Ureter (tissue), 1 donor: ENCODE measurements at places on chromosomes 12 and 14.
A peak's percentile ranks its signal among the peaks of the same experiment; 100 is the strongest.

- no peak for DNase-seq
Measured at GRCh38 chr12:103933237-103933636, 3.0 kb downstream of the HSP90B1 start.

- no peak for DNase-seq
Measured at GRCh38 chr14:38964630-38965029, 138.4 kb downstream of the SEC23A start.

GRCh38 chr12:45260104-45260815 is 44.4 kb downstream of the ANO6 start:
- DNase-seq, result peak; percentile 45

DNA sequence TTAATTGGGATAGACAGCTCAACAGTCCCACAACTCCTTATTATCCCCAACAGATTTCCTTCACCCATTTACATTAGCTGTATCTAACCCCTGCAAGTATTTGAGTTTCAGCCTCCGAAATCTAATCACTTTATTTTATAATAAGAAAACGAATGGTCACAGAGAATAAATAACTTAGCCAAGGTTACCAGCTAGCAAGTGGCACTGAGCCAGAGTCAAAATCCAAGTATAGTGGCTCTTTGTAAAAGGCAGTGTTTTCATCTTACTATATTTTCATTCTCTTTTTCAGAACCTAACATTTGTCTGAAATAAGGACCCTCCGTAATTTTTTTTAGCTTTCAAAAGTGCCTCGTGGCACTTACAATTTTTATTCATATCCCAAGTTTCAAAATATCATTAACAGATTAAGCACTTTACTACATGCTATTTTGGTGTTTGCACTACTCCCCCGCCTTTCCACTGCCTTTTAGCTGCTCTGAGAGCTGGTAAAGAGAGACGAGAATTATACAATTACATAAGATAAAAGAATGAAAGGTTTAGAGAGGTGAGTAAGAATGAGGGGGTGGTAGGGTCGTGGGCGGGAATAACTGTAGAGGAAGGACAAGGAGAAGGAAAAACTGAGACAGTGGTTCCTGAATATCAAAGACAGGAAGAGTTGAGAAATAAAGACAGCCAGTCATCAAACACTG is 3.7 kb upstream of the USP15 start:
- DNase-seq, result no peak

GRCh38 chr14:51784466-51784865 is 75.9 kb upstream of the GNG2 start:
- no peak for DNase-seq

- DNase-seq, result no peak
Measured at GRCh38 chr12:694734-695503, 31.7 kb upstream of the NINJ2 start.

DNA sequence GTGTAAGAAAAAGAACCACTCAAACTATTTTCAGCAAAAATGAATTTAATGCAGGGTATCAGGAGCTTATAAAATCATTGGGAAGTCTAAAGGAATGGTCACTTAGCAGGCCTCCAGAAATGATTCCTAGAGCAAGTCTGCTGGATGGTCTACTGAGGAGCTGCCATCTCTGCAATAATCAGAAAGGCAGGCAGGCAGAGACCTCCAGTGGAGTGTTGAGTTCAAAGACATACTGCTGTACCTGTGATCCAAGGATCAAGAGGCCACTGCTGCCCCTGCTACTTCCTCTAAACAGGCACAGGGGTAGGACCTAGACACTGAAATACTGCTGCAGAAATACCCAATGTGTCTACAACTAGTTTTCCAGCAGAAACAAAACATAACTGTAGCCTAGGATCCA is 14.5 kb upstream of the KICS2 start:
- no peak for DNase-seq

DNA sequence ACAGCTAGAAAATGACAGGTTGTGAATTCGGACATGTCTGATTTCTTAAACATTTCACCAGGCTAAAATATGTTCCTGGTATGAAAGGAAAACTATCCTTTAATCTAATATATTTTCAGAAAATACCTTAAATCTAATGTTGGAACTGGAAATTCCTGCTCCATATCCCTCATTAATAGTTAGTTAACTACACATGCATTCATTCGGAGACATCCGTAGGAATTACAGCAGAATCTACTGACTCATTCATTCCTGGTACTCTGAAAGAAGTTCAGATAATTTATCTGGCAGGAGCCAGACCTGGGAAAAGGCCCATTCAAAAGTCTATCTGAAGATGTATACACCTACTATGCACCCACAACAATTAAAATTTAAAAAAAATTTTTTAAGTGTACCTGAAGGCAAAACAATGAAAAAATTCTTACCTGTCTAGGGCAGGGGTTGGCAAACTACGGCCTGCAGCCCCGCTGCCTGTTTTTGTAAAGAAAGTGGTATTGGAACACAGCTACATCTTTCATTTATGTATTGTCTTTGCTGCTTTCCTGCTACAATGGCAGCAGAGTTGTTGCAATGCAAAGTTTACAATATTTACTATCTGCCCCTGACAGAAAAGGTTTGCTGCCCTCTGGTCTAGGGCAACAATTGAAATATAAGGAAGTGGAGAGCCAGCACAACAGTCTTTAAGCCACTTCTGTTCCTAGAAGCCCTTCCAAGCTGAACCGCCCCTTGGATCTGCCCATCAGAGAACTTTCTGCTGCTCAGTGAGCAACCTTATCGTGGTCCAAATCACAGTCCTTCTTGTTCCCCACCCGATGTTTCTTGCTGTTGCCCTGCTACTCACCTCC is 17.9 kb upstream of the NFYB start:
- no peak for DNase-seq

DNA sequence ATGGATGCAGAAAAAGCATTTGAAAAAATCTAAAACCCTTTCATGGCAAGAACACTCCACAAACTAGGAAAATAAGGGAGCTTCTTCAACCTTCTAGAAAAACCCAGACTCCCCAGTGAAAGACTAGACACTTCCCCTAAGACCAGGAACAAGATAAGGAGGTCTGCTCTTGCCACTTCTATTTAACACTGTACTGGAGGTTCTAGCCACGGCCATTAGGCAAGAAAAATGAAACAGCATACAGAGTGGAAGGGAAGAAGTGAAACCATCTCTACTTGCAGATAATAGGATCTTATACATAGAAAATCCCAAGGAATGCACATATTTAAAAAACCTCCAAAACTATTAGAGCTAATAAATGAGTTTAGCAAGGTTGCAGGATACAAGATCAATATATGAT is 42.3 kb downstream of the CHGA start:
- DNase-seq, result no peak

DNA sequence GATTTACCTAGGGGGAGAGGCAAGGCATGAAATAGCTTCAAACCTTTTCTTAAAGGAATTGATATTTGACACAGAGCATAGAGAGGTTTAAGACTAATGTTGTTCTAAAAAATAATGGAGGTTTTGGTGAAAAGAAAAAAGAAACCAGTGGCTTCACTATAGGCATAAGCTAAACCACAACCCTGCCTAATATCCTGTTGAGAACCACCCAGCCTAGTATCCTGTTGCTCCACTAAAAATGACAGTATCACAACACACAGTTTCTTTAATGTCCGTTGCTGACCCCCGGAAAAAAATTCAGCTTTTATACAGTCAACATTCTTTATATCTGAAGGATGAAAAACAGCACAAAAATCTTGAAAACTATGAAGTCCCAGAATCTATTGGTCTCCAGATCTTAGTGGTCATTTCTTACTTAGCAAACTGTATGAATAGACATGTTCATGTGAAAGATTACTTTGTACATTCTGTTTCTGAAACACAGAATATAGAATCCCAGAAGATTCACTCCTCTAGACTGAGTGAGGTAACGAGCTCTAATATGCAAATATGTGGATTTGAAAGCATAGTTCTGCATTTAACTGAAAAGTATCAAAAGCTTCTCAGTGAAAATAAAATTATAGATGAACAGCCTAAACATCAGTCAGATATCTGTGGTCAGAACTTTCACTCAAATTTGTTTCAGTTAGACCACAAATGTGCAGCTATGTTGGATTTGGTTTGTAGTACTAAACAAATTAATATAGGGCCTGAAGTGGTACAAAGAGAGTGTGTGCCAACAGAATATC is 40.5 kb downstream of the GALC start:
- no peak for DNase-seq

DNA sequence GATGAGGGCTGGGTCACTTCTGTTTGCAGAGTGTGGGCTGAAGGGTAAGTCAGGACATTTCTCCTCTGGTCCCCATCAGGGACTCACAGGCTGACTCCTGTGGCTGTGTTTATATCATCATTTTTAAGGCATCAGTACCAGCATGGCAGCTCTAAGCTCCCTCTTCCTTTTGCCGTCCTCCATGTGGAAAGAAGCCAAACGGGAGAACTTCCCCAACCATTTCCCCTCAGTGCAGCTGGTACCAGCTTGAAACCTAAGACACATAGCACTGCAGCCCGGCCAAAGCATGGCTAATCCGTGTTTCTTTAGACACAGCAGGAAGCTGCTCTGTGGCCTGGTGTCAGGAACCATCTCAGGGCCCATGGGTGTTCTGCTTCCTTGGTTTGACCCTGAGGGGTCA is 31.9 kb upstream of the ATP2A2 start:
- no peak for DNase-seq

DNA sequence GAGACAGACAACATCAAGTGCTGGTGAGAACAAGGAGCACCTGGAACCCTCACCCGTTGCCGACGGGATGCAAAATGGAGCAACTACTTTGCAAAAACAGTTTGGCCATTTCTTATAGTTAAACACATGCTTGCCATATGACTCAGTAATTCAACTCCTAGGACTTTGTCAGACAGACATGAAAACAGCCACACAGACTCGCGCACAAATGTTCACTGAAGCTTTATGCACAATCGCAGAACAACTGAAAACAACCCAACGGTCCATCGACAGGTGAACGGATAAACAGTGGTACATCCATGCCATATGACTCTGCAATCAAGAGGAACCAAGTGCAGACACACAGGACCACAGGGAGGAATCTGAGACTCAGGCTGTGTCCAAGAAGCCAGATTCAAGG is 30.8 kb downstream of the NCOR2 start:
- DNase-seq, result no peak

DNA sequence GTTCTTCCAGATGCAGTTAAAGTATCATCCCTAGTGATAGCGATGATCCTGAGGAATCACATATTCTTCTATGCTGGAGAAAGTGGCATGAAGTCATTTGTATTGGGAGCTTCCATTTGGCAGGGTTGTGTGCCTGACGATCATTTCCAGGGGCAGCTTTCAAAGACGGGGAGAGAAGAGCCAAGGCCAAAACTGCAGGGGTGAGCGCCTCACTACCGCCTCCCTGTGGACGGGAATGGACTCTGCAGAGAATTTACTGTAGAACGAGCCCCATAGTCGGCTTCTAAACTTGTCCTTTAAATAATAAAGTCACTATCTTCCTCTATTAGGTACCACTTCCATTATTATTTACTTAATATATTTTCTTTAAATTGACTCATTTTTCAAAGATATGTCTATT is 555.9 kb upstream of the TMEM132C start:
- DNase-seq, result no peak

DNA sequence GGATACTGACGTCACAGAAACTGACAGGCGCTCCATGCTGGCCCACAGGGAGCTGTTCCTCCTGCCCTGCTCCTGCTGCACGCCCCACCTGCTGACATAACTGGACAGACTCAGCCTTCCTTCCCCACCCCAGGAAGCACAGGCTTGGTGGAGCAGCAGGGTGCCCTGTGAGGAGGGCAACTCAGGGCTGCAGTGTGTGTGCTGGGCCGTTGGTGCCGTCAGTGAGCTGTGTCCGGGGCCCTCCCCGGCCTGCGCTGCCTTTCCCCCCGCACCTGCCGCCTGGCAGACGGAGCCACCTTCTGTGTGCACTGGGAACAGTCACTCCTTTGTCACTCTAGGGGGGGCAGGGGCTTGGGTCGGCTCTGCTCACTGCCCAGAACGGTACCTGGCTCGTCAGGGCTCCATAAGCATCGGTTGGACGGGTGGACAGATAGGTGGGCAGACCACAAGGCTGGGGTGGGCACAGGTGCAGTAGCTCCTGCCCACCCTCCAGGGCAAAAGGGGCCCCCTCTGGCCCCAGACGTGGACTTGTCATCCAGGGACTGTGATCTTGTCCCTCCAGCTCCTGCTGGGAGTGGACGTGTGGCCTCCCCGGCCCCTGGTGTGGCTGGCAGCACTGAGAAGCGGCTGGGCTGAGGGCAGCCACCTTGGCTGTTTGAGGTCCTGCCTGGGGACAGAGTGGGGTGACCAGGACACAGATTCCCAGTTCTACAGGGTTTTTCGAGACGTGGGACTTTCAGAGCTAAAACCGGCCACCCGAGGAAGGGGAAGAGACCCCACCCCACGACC is 32.8 kb downstream of the FBRSL1 start:
- no peak for DNase-seq

DNA sequence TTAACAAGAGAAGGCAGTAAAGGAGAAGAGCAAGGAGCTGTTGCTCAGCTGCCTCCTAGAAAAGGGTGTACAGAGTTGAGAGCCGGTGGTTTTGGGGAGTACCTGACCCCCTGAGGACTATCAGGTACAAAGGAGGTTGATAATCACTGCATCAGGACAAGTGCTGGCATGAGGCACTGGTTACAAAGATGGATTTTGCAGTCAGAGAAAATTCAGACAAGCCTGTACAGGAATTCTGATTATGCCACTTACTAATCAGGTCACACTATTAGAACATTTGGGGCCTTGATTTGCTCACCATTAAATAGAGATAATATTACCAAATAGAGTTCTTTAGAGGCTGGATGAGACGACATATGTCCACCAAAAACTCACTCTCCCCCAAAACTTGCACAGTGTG is 450.9 kb upstream of the TMPO start:
- DNase-seq, result peak; percentile 45

GRCh38 chr12:20604408-20605067 is 90.6 kb upstream of the SLCO1C1 start:
- no peak for DNase-seq

DNA sequence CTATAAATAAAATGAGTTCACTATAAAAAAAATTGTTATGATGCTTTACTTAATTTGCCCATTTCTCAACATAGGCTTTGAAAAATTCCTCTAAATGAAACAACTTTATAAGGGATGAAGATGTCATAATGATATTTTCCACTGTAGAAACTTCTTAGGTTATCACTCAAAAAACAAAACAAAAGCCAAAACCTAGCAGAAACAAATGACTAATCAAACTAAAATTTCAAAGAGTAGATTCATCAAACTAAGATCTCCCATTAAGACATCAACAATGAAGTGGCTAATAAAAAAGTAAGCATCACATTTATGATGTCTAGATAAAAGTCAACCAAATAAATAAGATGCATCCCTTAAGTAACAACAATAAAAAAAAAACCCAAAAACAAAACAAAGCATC is 36.9 kb upstream of the TTC7B start:
- no peak for DNase-seq

DNA sequence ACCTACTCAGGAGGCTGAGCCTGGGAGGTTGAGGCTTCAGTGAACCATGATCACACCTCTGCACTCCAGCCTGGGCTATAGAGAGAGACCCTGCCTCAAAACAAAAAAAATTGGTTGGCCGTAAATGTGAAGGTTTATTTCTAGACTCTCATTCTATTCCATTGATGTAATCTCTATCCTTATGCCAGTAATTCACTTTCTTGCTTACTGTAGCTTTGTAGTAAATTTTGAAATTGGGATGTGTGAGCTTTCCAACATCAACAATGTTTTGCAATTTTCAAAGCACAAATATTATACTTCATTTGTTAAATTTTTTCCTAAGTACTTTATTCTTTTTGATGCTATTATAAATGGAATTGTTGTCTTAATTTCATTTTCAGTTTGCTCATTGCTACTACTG is 24.6 kb downstream of the LIN52 start:
- DNase-seq, result no peak
